NCI-H2081 treated with DMSO at 0.1 percent for 48 hours (cell line): ENCODE measurements at places on chromosomes 6 and 20.

DNA sequence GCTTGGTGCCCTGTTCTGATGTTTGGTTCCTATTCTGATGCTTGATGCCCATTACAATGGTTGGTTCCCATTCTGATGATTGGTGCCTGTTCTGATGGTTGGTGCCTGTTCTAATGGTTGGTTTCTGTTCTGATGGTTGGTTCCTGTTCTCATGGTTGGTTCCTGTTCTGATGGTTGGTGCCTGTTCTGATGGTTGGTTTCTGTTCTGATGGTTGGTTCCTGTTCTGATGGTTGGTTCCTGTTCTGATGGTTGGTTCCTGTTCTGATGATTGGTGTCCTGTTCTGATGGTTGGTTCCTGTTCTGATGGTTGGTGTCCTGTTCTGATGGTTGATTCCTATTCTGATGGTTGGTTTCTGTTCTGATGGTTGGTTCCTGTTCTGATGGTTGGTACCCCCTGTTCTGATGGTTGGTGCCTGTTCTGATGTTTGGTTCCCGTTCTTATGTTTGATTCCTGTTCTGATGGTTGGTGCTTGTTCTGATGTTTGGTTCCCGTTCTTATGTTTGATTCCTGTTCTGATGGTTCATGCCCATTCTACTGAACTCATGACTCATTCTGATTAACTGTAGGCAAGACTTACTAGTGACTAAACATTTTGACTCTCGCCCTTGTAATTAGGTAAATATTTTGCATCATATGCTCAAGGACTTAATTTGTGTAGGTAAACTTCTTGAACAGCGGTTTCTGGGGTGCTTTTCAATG is 146.2 kb downstream of the DLL1 start:
- no peak for DNase-seq

GRCh38 chr20:61042506-61043385 is 209.3 kb upstream of the CDH4 start:
- no peak for DNase-seq

DNA sequence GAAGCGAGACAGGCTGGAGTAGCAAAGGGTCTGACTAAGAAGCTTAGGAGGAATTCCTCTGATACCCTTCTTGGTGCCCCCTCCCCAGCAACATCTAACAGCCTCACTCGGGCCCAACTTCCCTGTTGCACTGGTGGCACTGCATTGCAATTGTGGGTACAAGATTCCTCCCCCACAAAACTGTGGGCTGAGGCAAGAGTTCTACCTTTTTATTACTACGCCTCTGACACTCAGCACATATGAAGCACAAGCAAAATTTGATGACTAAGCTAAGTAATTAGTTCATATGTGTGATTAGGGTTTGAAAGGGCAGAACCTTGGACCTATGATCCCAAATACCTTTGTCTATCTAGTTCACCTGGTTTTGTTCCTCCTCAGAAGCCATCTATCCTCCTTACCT is 83.5 kb downstream of the ZHX3 start:
- no peak for DNase-seq

- no peak for DNase-seq
Measured at GRCh38 chr20:44651434-44651683, 140 bp downstream of the ADA start.

DNA sequence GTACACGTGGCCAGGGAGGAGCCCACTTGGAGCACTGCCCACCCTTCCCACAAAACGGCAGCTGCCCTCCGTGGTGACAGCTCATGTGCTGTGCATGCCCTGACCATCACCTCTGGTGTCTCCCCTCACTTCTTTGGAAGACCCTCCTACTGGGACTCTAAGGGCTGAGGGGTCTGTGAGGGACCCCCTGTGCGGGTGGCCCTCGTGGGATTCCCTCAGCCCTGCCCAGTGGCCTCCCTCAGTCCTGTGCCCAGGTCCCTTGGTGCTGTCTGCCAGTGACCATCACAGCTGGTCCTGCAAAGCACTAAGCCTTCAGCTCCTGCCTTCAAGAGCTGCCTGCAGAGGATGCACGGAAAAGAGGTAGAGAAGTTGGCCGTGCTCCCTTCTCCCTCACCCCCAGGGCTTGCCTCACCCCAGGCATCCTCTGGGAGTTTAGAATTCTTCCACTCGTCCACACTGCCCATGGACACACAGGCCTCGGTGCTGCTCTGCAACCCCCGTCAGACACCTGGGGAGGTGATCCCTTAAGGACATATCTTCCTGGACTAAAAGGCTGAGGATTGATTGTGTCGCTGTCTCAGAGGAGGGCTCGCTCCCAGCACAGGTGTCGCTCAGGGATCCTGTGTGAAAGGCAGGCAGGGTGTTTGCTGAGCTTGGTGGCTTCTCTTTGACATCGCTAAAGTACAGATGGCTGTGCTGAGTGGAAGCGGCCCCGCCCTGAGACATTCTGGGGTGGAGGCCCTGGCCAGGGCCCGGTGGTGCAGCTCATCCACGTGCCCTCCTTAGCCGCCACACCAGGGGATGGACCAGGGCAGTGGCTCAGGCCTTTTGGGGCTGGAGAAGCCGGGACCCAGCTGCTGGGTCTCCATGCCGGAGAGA is 119.5 kb upstream of the FRMD1 start:
- DNase-seq, result no peak

- DNase-seq, result no peak
Measured at GRCh38 chr6:54846857-54847674, 495 bp downstream of the FAM83B start.
